T-helper 17 cell (primary cell): ENCODE measurements at places on chromosomes 5 and 9. TPM values are rescaled to one million over a fixed set of nuclear protein-coding genes. Genes with fewer than 3 reads are reported as not detected.
A peak's percentile ranks its signal among the peaks of the same experiment; 100 is the strongest.

Gene FGF10
- not detected for total RNA-seq

Gene LHX6
- total RNA-seq = not detected

Gene NME5
- total RNA-seq = not detected

Gene LAMC3
- total RNA-seq = 0.50 TPM

Gene ZNF483
- total RNA-seq = 21.4 TPM

Gene CDC42SE2
- total RNA-seq = 215 TPM

Gene TMEM215
- total RNA-seq = not detected

Gene ISCA1
- 87.2 TPM for total RNA-seq

Gene ITGA1
- total RNA-seq = 4.0 TPM

Gene MYMK
- not detected for total RNA-seq

Gene FIBCD1
- total RNA-seq = not detected

Gene TNIP1
- total RNA-seq = 245 TPM

Gene MYO10
- total RNA-seq = 0.25 TPM

Gene PCDH1
- 0.87 TPM for total RNA-seq

Gene GBGT1
- 2.2 TPM for total RNA-seq

- DNase-seq = no peak
Measured at GRCh38 chr5:57009811-57010210, 57.9 kb upstream of the MIER3 start.

- DNase-seq = no peak
Measured at GRCh38 chr9:92242260-92243136, 51.0 kb downstream of the IARS1 start.

- no peak for DNase-seq
Measured at GRCh38 chr9:76290555-76290954, 103.7 kb downstream of the RFK start.

DNA sequence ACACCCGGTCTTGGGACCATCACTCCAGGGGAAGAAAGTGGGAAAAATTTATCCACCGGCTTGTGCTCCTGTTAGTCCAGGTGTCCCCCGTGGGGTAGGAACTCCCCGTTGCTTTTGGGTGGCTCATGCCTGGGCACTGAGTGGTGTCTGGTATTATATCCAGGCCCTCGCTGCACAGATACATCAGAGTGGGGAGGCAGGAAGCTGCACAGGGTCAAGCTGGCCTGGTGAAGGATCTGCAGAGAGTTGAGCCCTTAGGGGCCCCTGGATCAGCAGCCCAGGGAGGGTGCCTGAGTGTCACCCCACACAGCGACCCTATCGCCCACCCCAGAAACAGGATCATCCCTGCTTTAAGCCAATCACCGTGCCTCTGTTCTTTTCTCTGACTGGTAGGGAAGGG is 24.4 kb upstream of the COL5A1 start:
- no peak for DNase-seq

GRCh38 chr5:54695198-54695966 is 177.8 kb downstream of the SNX18 start:
- no peak for DNase-seq

GRCh38 chr5:173232499-173233346 is 2.3 kb downstream of the NKX2-5 start:
- DNase-seq = no peak

DNA sequence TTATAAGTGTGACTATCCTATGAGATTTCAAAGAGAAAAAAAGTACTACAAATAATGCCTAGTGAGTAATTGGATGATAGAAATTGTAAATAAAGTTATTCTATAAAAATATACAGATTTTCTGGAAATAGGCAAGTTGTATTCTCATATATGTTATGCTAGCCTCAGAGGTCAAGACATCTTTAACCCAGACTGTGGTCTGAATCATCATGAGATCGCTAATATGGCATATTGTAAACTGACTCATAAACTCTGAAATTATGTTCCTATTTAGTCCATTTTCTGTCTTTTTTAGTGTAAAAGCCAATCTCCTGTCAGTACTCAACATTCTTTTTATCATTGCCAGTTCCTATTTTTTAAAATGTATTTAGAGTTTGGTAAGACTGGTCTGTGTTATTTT is 14.2 kb downstream of the LOX start:
- no peak for DNase-seq

DNA sequence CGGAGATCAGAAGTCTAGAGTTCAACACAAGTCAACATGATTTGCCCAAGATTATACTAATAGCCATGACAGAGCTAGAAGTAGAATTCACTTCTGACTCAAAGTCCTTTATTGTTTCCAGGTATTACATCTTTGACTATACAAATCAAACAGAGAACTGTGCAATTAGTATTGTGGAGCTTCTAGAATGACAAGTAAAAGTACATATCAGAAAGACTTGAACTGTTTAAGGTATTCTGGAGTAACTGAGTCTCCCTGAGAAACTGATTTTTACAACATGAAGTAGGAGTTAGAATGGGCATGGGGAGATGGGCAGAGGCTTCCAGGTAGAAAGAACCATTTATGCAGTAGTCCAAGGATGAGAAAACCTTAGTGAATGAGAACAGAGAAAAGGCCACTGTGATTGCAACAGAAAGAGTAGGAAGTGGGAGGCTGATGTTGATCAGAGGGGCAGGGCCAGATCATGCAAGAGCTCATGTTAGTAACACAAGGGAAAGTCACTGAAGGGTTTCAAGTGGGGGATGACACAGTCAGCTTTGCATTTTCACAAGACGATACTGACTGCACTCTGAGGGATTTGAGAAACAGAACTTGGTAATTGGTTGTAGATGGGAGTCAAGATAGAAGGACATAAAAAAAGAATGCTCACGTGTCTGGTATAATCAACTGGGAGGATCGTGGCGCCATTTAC is 280.7 kb downstream of the RFX3 start:
- no peak for DNase-seq

- DNase-seq = no peak
Measured at GRCh38 chr5:163914910-163915309, 409.5 kb downstream of the MAT2B start.

DNA sequence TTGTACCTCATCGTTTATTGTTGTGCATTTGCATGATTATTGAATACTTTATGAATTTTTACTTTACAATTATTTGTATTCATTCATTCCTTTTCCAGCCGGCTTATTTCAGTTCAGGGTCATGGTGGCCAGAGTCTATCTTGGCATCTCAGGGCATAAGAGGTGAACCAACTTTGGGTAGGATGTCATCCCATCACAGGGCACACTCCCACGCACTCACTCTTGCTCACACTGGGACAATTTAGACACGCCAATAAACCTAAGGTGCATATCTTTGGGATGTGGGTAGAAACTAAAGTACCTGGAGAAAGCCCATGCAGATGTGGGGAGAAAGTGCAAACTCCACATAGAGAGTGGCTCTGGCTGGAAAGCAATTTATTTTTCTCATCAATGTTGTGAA is 158.1 kb upstream of the MAST4 start:
- no peak for DNase-seq

GRCh38 chr9:93114169-93114983 is 18.4 kb downstream of the CARD19 start:
- DNase-seq = peak; percentile 7

GRCh38 chr9:11366585-11367129 is 753.9 kb upstream of the PTPRD start:
- no peak for DNase-seq

GRCh38 chr9:122095010-122095767 is 2.1 kb upstream of the TTLL11 start:
- DNase-seq = no peak

DNA sequence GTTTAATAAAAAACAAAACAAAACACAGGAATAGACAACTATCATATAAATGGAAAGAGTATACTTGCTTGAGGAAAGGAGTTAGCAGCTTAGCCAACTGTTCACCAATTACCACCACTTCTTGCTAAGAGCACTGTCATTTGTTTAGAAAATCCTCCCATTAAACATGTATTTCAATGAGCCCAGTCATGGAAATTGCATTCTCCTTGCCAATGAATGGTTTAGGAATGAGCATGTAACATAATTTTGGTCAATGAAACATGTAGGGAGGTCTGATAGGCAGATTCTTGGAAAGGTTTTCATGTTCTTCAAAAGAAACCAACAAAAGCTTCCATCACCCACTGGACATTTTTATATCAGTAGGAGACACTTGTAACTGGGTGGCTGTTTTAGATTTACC is 502.8 kb upstream of the PAPPA start:
- DNase-seq = no peak

DNA sequence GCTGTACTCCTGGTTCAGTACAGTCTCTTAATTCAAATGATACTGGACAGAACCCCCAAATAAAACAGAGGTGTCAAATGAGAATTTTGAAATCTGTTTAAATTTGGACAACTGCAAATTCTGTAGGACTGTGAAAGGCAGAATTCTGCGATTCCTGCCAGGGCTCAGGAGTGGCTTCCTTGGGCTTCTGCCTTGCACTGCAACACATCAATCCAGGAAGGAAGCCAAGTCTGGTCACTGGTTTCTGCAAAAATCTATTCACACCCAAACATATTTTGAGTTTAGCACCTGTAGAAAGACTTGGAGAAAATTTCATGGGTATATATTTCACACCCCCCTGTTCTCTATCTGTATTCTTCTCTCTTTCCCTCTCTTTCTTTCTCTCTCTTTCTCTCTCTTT is 37.5 kb upstream of the FST start:
- no peak for DNase-seq

- no peak for DNase-seq
Measured at GRCh38 chr5:172611913-172612312, 29.1 kb upstream of the NEURL1B start.

DNA sequence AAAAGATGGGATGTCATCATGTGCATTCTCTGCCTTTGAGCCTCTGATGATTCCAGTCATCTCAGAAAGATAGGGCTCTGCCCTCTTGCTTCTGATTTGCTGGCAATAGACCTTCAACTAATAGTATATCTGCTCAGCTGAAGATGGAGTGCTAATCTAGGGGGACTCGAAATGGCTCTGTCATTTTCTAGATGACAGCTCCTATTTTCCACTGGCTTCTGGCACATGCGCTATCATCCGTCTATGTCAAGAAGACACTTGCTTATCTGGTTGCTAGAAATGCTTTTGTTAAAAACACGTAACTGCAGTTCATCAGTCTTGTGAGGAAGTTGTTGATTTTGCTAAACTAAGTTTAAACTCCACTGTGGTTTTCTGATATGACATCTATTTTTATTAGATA is 265.5 kb upstream of the ZNF608 start:
- DNase-seq = no peak

GRCh38 chr9:99259231-99259918 is 37.3 kb downstream of the SEC61B start:
- peak; percentile 12 for DNase-seq

GRCh38 chr9:136585531-136586120 is 39.8 kb upstream of the NOTCH1 start:
- no peak for DNase-seq

DNA sequence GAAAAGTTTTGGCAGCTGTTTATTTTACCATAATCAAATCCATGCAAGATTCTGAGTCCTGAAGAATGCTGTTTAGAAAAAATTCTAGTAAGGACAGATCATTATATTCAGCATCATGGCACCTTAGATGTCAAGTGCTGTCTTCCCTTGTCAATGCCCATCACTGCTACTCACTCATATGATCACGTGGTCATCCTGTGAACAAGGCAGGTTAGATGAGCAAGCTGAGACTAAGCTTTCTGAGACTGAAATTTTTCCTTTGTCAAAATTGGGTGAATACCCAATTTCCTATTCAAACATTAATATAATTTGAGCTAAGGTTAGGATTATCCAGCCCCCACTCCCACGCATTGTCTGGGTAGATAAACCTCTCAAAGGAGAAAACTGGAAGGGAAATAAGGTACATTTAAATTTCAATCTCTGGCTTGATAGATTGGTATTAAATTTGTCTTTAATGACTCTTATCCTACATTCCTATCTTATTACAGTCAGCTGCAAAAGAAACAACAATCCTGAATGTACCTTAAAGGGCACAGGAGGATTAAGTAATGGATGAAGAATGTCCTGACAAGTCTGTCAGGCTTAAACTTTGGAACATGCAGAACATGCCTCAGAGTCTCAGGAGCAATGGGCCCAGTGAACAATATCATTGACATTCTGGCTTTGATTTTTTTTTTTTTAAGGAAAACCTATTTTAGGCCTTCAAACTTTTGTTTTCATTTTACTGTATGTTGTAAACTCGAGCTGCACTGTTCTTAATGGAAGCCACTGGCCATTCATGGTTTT is 148.7 kb upstream of the RANBP3L start:
- no peak for DNase-seq

- DNase-seq = no peak
Measured at GRCh38 chr9:38074441-38074961, 5.5 kb upstream of the SHB start.

DNA sequence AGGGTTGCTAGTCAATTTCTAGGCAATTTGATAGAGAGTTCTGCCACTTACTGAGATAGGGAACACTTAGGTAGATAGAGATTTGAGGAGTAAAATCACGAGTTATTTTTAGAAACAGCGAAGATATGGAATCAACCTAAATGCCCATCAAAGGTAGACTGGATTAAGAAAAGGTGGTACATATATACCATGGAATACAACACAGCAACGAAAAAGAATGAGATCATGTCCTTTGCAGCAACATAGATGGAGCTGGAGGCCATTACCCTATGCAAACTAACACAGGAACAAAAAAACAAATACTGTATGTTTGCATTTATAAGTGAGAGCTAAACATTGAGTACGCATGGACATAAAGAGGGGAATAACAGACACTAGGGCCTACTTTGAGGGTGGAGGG is 9.7 kb downstream of the ELL2 start:
- no peak for DNase-seq

DNA sequence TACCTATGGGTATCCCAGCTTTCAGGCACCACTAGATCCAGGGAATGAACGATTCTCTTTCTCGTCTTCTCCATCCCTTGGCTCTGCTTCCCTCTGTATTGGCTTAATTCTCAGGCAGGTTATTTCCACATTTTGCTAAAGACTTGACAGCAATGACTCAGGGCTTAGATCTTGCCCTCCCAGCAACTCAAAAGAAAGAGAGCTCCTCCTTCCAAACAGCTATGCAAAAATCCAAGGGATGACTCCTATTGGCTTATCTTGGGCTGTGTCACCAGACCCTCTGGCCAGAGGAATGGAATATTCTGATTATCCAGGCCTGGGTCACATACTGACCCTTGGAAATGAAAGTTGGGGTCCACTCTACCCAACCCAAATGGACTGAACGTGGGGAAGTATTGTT is 270.2 kb downstream of the NTRK2 start:
- DNase-seq = no peak

DNA sequence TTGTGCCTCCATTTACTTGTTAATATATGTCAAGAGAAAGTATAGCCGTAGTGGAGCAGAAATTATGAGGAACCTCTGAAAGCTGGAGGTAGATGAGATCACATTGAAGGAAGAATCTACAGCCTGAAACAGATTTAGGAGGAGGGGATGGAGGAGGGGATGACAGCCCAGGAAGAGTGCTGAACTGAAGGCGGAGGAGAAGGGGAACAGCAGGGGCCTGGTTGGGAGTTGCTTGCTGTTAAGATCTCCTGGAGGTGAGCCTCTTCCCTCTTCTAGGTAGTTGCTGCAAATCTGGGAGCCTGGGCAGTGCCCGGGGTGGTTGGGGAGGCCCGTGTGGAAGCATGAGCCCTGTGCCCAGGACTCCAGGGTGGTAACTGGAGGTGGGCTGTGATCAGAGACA is 111.8 kb upstream of the SEMA6A start:
- DNase-seq = no peak
